Stimulated activated CD4-positive, alpha-beta T cell treated with anti-CD3 and anti-CD28 coated beads, TNF-alpha, amount 100 ng/mL, for 4 hours (primary cell): ENCODE measurements at places on chromosomes 13 and 19.

- DNase-seq = no peak
These were observed 16.1 kb downstream of the ZNF446 start for GRCh38 chr19:58492265-58492664.

GRCh38 chr19:29680447-29680846 lies 15.2 kb downstream of the PLEKHF1 start:
- DNase-seq = peak; percentile 60

DNA sequence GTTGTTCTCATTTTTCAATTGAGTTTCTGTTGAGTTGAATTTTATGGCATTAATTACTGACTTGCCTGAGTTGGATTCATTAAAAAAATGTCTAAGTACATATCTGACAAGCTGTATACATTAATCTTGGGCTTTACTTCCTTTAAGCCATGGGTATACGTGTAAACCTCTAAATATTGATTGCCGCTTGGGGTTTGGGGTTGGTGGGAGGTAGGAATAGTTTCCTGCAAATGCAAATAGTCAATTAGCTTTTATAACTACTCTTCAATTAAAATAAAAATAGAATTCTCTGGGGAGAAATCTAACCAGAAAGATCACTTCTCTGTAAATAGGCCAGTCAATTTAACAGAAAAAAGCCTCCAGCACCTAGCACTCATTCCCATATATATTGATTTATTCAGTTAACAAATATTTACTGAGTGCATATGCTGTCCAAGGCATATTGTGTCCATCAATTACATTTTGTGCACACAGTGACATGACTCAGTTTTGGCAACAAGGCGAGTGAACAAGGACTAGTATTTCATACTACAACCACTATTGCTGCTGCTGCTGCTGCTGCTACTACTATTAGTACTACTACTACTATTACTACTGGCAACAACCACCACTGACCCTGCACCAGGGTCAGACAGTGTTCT lies 306.8 kb downstream of the RFC3 start:
- no peak for DNase-seq

DNA sequence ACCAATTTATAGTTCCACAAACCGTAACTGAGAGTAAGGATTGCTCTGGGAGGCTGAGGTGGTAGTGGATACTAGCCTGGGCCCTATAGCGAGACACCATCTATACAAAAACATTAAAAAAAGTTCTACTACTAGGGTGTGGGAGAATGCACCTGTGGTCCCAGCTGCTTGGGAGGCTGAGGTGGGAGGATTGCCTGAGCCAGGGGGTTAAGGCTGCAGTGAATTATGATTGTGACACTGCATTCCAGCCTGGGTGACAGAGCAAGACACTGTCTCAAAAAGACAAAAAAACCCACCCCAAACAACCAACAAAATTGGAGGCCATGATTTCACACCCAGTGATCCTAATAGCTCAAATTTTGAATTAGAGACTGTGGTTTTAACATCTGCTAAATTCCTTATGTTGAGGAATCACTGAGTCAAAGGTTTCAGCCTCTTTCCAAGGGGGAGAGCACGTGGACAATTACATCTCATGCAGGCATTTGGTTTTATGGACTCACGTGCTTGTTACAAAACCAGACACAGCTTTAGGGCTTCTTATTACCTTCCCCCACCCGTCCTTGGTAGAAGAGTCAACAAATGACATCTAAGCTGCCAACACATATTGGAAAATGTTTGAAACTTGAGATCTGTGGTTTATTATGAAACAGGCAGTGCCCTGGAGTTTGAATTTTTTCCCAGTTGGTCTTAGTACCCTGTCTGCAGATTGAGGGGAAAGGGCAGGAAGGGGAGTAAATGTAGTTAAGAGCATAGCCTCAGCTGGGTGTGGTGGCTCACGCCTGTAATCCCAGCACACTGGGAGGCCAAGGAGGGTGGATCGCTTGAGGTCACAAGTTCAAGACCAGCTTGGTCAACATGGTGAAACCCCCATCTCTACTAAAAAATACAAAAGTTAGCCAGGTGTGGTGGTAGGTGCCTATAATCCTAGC lies 18.5 kb downstream of the CYP2A6 start:
- DNase-seq = no peak

DNA sequence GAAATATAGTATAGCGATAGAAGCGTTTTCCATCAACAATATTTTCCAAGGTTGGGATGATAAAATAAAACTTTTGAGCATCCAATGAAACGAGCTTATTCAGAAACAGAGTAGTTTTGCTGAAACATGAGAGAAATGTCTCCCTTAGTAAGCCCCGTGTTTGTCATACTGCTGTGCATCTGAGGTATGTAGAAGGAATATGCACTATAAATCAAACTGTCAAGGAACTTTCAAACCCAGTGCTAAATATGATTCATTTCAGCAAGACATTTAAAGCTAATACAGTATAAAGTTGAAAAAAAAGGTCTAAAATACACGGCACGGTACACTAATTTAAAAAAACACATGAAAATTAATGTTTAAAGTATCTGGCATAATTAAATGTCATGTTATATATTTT lies 546.2 kb downstream of the SLITRK5 start:
- DNase-seq = no peak

DNA sequence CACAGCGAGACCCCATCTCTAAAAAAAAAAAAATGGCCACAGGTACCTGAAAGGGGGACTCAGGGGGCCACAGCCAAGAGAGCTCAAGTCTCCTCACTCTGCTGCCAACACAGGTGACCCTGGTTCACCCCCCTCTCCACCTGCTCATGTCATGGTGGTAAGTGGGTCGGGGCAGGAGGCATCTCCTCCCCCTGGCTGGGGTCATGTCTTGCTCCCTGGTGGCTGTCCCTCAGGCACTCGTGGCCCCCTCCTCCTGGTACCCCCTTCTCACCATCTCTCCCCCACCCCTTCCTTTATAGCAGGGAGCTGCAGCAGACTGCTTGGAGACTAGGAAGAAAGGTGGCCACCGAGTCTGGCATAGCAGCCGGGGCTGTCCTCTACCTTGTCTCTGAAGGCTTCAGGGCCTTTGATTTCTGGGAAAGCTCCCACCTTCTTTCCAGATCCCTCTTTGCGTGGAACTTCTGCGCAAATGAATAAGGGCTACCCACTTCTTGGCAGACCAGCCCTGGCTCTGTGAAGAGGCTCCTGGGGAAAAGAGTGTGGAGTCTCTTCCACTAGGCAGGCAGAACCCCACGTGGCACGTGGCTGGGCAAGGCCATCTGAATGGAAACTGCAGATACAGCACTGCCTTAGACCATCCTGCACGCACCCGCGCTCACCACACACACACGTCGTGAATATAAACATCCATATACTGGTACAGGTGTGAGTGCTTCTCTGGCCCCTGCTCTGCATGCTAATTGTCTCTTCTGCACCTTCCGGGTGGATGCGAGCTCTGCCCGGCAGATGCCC lies 20.1 kb upstream of the MIER2 start:
- DNase-seq = no peak

GRCh38 chr13:62910541-62911060 lies 1495.0 kb upstream of the PCDH20 start:
- no peak for DNase-seq

- DNase-seq = no peak
These were observed 2.0 kb downstream of the PPP6R1 start for GRCh38 chr19:55256562-55257460.
